Stimulated activated CD4-positive, alpha-beta T cell treated with anti-CD3 and anti-CD28 coated beads, Interleukin-1b, Interleukin-23, amount 100 ng/mL, for 1 hour (primary cell): ENCODE measurements at places on chromosomes 2 and 18.

DNA sequence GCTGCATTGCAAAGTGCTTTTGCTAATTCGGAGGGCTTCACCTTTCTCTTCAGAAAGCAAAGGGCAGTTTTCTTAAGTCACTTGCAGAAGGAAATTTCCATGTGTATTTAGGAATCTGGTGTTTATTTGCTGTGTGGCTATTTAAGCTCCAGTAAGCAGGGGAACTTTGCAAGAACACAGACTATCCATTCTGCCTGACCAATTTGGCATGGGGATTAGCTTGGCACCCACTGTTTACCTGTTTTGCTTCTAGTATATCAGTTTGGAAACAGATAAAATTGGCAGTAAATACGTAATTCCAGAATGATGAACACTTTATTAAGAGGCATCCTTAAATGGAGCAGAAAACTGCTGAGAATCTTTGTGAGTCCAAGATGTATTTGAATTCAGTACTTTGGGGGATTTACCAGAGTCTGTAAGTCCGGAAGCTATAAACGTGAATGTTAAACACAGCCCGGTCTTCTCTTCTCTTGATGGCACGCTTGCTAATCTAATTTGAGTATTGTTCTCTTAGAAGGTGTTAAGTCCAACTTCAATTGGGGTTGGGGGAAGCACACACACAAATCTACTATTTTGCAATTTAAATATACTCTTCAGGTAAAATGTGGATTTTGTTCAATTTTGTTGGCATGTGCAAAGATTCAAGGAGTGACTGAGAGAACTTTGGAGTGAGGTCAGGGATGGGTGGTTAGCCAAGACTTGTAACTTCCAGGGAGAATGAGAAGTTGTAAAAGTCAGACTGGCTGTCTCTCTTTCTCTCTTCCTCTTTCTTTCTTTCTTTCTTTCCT, 650 bp downstream of the ACKR3 start:
- DNase-seq = no peak

- DNase-seq = no peak
Measured at GRCh38 chr18:46220116-46220515, 115.9 kb downstream of the HAUS1 start.

- no peak for DNase-seq
Measured at GRCh38 chr18:8726963-8727705, 21.8 kb downstream of the MTCL1 start.

DNA sequence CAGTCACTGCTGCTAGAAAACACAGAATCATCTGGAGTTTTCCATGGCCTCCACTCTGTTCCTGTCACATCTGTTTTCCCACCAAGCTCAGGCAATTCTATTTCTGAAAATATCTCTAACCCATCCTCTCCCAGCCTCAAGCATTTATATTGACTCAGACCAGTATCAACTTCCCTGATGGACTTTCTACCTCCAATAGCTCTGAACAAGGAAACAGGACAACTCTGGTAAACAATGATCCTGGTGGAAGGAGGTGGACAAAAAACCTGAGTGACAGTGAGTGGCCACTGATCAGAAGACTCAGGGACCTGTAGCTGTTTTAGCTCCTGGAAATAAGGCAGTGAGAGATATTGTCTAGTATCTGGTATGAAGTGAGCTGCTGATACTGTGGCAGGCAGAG, 23.4 kb downstream of the BMP10 start:
- DNase-seq = no peak

DNA sequence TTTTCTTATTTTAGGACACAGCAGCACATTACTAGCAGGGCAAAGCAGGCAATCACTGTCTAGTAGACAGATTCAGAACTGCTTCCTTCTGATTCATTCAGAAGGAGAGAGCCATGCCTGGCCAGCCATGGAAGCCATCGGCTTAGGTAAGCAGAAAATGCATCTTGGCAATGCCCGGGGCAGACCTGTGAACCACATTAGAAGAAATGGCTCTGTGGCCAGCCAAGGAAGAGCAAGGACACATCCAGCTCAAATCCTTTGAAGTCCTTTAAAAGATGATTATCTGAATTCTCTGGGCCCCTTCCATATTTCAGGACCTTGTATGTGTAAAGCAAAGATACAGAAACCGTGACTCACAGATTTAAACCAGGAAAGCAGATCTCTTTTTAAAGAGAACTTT, 227.4 kb downstream of the PID1 start:
- no peak for DNase-seq

DNA sequence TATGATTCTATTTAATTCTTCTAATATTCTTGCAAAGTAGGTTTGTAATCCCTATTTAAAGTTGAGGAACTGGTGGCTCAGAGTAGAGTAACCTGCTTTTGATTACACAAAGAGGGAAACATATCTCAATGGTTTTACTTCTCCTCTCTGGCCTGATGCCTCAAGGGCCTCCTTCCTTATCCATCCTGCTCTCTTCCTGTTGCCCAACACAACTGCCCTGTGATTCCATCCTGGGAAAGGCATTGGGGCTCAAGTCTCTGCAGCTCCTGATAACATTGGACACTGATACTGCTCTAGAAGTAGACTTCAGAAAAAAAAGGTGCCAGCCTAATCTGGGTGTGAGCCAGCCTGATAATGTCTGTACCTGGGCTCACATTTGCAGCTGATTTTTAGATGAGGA, 75.8 kb downstream of the RDH14 start:
- DNase-seq = no peak

DNA sequence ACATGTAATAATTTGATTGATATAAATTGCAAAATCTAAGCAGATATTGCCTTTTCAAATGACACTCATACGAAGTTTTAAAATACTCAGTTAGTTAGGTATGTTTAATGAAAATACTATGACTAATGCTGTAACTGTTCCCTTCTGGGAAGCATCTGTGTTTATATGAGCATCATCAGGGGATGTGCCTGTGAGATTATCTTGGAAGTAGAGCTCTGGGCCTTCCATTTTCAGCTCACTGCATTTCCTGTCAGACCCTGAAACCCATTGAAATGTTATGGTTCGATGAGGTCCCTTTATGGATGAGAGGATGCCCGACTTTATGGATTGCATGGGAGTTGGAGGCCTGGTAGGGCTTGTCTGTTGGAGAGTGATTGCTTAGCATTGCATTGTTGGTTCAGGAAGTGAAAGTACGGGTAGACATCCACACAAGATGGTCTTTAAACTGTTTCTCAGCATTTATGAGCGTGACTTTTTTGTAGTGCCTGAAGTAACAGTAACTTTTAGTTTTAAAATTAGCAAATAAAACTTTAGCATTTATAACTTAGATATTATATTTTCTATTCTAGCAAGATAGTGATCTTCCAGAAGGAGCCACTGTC, 28.7 kb downstream of the ELP2 start:
- DNase-seq = no peak
